ENCODE measurements at places on chromosomes 2 and 18.
A peak's percentile ranks its signal among the peaks of the same experiment; 100 is the strongest.

DNA sequence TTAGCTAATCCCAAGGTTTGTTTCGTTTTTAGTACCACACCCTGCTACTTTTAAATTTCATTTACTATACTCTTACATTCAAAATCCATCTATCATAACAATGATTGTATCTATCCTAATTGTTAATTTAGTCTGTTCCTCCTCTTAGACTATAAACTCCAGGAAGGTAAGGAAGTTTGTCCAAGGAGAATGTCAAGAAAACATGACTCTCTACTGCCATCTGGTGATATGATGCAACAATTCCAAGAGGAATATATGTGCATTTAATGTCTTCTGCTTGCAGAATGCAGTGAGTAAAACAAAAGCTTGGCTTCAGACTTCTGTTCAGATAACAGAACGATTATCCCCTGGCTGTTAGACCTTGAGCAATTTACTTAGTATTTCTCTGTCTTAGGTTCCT lies 1267.1 kb downstream of the LRP1B start:
- peak; percentile 13 for DNase-seq

- no peak for DNase-seq
These were observed 86.9 kb downstream of the ACVR1 start for GRCh38 chr2:157789256-157789655.

- DNase-seq: no peak
These were observed 96.0 kb upstream of the NEUROD1 start for GRCh38 chr2:181776336-181776735.

DNA sequence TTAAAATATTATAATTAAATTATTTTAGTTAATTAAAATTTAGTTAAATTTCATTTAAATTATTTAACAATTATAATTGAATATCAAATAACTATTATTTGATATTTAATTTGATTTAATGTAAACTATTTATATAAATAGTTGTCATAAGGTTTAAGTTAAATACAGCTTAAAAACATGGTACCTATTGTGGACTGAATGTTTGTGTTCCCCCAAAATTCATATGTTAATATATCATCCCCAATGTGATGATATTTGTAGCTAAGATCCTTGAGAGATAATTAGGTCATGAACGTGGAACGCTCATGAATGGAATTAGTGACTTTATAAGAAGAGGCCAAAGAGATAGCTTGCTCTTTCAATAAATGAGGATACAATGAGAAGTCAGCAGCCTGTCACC lies 505.7 kb upstream of the LRATD1 start:
- DNase-seq: no peak

GRCh38 chr2:5076599-5076998 lies 615.6 kb upstream of the SOX11 start:
- DNase-seq: no peak

DNA sequence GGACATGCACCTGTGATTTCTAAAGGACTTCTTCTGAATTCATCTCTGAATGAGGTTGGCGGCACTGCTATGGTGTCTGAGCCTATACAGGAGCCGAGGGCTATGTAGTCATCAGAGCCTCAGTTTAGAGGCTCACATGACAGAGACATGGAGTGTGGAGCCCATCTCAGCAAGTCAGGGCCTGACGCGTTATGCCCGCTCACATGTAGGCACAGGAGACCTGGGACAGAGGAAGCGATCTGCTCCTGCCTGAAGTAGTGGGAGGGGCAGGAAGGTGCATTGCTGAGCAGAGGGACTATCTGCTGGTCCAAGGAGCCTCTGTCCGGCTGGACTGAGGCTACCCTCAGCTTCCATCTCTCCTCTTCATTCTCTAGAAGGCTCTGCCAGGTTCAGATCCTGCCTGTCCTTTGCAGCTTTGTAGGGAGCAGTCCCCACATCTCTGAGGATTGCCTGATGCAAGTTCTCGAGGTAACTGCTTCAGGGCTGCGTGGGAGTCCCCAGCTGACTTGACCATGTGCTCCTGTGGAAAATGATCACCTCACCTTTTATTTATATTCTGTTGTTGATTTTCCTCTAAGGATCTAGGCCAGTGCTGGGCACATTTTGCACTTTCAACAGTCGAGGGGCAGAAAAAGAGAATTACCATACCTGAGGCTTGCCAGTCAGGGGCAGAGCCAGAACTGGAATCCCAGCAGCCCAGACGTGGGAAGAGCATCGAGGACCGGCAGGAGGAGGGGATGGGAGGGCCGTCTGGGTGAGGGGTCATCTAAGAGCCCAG lies 16.6 kb downstream of the KLHL29 start:
- no peak for DNase-seq

GRCh38 chr2:180890781-180891180 lies 89.6 kb upstream of the UBE2E3 start:
- DNase-seq: no peak

GRCh38 chr2:148660999-148661398 lies 16.4 kb downstream of the EPC2 start:
- DNase-seq: no peak

DNA sequence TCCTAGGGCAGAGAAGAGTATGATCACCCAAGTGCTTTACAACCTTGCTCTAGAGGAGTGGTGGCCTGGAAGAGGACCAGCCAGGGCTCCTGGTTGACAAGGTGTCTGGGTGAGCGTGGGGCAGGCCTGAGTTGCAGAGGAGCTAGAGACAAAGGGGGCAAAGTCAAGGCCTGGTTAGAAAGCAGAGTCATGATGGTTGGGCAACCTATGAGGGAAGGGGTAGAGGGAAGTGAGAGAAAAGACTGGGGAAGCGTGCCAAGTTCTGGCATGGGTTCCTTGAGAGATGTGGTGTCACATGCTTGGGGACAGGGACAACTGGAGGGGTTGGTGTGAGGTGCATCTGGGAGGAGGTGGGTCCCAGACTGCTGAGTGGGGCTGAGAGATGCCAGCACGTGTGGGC lies 13.5 kb downstream of the ZFP36L2 start:
- no peak for DNase-seq

- no peak for DNase-seq
These were observed 31.6 kb downstream of the CYP26B1 start for GRCh38 chr2:72116081-72116533.

- no peak for DNase-seq
These were observed 102.6 kb downstream of the MTCL1 start for GRCh38 chr18:8808001-8808400.

DNA sequence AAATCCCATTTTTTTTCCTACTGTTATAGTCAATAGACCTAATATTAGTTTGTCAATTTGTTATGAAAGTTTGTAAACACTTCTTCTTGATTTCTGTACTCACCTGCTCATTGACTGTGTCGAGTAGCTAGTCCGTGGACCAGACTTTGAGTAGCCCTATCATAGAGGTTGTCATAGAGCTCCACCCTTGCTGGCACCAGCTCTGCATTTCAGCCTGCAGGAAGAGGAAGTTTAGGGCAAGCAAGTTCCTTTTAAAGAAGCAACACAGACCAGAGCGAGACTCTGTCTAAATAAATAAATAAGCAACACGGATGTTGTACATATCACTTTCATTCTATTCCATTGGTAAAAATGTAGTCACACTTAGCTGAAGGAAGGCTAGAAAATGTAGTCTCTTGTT lies 74.0 kb downstream of the MCFD2 start:
- no peak for DNase-seq

- DNase-seq: peak; percentile 59
These were observed 22.7 kb downstream of the BCL11A start for GRCh38 chr2:60530660-60531281.

DNA sequence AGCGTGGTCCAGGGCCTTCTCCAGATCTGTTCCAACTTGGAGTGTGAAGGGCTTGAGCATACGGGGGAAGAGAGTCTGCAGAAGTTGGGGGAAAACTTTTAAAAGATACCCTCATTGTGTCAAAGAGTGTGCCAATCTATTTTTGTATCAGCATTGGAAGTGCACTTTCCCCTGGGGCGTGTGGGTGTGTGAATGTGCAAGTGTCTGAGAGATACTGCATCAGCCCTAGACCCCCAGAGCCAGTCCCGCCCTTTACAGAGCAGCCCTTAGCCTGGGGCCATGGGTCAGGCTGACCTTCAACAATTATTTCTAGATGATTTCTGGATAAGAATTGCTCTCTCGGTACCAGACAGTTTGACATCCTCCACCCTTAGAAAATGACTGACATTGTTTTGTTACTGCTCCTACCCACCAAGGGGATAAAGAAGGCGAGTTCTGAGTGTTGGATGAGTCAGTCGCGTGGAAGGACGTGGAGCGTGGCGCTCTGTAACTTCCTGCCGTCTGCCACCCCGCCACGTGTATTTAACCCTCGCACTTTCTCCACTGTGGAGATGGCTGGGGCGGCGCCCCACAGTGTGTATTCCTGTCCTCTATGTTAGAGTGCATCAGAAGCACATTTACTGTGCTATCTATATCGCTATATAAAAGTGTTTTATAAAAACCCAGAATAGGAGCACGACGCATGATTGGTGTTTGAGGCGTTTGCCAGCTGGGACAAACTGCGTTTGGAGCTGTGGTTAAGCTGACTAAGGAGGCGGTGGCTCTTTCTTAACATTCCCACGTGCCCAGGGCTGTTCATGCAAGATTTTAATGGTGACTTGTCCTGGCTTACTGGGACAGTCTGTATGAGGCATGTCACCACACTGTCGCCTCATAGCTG lies 122.6 kb downstream of the CABLES1 start:
- DNase-seq: no peak

- no peak for DNase-seq
These were observed 145.4 kb upstream of the ZNF804A start for GRCh38 chr2:184452907-184453306.

DNA sequence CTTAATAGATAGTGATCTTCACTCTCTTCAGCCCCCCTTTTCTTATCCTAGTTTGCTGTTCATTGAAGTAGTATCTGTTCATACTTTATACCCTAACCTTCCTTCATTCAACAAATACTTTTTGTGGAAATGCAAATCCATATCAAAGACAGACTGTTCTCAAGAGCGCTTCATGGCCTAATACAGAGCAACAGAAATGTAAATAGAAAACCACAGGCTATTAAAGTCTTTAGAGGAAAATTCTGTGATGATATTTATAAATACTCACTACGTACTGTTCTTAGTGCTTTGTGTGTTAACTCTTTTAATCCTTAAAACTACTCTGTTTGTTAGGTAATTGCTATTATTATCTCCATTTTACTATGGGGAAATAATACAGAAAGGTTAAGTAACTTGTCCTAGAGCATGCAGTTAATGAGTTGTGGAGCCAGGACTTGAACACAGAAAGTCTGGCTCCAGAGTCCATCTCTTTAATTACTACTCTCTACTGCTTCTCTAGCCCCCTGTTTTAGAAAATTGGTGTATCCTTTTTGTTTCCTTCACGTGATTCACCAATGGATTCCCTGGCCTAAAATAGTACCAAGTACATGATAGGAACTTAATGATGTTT lies 2.9 kb downstream of the MDH1 start:
- DNase-seq: no peak

DNA sequence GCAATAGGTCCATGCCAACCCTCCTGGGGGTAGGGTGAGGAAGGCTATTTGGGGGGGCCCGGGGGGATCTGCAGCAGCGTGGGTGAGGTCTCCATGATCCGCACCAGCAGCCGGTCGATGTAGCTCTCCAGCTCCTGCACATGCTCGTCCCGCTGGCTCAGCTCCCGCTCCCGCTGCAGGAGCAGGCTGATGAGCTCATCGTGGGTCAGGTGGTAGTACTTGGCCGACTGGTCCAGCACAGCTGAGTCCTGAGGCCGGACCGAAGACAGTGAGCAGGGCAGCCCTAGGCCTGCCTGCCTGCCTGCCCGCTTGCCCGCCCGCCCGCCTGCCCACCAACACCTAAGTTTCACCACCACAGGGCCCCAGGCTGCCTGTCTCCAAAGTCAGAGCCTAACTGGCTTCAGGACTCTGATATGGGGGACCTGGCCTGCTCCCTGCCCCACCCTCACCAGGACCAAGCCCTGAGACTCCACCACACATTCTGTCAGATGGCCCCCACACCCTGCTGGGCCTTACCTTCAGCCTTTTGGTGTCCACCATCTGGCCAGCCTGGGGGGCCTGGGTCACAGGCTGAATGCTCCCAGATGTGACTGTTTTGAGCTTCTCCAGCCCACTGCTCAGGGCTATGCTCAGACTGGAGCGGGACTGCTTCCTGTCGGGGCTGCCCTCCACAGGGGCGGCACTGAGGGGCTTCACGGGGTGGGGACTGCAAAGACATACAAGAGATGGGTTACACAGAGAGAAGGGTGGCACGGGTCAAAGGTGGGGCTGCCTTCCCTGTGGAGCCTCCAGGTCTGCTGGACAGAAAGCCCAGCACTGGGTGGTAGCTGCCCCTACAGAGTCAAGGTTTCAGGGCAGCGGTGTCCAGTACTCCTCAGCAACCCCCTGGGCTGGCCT lies 4.2 kb upstream of the SFXN5 start:
- no peak for DNase-seq

DNA sequence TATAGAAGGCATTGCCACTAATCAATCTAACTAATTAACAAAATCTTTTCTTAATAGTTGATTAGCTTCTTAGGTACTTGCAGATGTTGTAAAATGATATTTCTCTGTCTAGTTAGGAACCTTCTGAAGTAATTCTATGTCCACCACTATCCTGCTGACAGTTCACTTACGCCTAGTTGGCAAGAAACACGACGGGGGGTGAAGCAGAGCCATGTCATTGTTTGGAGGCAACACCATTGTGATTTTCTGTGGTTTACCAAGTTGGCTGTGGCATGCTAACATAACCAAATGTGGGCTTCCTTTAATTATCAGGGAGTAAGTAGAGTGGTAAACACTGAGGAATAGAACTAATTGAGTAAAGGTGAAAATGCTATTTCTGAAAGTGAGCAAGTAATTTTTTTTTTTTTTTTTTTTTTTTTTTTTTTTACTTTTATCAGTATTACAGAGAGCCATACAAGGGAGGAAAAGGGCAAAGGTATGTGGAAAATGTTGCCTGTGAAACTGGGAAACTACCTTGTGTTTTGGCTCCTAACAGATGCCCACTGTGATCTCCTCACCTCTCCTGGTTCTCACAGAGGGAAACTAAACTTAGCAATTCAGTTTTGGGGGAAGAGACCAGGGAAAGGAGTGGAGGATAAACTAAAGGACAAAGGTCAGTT lies 126.8 kb downstream of the MEIS1 start:
- no peak for DNase-seq

GRCh38 chr18:5914016-5914415 lies 18.7 kb upstream of the TMEM200C start:
- no peak for DNase-seq

- no peak for DNase-seq
These were observed 55.2 kb upstream of the COBLL1 start for GRCh38 chr2:164896634-164897355.

DNA sequence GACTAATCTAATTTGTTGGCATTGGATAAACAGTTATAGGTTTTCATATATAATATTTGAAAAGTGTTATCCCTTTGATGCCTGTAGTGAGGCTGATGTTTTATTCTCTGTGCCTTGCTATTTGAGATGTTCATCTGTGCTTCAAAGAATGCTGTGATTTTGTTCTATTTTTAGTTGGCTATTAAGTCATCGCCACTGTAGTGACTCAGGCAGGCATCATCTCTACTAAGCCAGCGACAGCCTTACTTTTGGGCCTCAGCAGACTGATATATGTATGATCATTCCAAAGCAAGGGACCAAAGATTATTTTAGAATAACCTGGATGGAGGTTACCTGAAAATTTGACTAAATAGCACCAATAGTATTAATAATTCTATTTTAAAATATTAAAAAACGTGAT lies 1674.5 kb upstream of the NXPH2 start:
- DNase-seq: no peak

Data from GM10248 (cell line).